ENCODE measurements at places on chromosomes 2 and 18. TPM values are rescaled to one million over a fixed set of nuclear protein-coding genes. Genes with fewer than 3 reads are reported as not detected.

- DNase-seq = no peak
These were observed 15.9 kb downstream of the GLI2 start for GRCh38 chr2:120751553-120751952.

DNA sequence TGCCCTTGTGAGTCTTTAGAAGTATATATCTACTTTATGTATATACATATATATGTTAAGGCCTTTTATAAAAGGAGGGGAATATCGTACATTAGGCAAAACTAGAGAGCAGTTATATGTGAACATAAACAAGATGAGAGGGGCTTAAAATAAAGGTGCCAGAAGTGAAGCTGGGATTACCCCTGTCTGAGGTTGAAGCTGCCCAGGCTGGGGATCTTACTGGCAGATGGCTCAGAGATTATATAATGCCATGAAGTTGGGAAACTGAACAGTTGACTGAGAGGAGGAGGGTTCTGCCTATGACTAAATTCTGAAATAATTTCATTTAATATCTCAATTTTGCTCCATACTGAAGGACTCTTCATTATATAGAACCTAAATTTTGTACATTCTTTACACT is 6.0 kb downstream of the PNO1 start:
- DNase-seq = no peak

- no peak for DNase-seq
These were observed 234.8 kb upstream of the SMAD2 start for GRCh38 chr18:48165111-48165866.

GRCh38 chr2:169891593-169892298 is 64.5 kb downstream of the UBR3 start:
- no peak for DNase-seq

DNA sequence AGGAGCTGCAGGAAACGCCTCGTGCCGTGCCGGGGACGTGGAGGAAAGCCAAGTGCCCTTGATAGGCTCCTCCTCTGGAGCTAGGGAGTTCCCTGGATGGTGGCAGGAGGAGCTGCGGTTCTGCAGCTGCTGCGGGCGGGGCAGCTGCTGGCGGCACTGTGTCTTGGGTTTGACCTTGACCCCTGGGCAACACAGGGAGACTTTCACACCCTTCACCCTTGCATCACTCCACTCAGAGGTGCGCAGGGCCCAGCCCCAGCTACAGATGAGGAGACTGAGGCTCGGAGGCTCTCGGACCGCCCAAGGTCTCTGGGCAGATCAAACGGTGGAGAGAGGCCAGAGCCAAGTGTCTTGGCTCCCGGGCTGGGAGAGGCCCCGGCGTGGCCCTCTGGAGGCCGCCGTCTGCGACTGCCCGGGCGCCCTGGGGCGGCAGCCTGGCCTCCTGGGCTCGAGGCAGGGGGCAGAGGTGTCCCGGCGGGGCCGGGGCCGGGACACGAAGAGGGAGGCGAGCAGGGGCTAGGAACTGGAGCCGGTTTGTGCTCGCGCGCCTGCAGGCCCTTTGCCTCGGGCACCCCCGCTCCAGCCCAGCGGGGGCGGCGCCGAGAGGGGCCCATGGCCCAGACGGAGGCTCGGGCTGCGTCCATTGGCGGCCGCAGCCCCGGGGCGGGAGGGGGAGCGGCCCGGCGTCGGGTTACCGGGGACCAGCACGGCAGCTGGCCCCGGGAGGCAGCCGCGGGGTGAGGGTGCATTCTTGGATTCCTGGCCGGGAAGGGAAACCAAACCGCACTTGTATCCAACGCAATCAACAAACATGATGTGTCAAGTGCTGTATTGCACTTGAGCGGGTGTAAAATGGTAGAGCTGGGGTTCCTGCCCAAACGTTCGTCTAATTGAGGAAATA is 129.6 kb upstream of the SLC1A4 start:
- DNase-seq = peak; percentile 48

DNA sequence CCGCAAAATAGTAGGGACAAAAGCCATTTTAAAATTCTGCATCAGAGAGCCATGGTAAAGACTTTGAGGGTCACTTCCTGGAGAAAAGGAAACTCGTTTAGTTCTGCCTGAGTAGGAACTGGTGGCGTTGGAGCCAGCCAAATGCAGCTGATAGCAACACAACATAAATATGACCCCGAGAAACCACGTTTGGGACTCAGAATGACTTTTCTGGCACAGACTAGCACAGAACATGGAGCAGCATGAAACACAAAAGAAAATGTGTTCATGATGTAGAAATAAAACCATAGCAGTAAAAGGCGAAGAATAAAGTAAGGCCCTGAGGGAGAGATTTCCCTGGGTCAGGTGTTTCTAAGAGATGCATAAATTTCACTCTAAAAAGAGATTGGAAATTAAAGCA is 149.2 kb upstream of the KLHL29 start:
- no peak for DNase-seq

GRCh38 chr2:137951586-137951985 is 12.7 kb upstream of the HNMT start:
- DNase-seq = no peak

DNA sequence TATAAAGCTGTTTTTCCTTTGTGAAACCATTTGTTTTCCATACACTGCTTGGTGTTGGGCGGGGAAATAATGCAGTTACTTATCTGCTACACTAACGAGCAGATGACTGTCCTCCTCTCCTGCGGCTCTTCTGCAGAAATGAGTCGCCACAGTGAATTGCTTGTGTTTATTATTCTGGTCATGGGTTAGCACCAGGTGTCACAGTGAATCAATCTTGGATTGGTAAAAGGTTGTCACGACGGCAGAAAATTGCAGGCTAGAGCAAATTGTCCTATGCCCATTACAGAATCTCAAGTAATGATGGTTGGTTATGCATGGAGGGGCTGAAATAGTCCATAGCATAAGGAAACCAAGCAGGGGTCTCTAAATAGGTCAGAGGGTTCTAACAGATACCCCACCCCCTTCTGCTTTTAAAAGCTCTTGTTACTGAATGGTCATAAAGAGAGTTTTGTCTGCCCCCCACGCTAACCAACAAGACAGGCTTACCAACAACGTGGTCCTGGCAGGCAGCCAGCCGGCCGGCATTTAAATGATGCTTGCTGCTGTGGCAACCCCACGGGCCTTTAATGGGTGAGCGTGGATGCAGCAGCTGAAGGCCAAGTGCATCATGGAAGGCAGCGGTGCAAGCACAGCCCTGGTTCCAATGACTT is 29.5 kb downstream of the RAB31 start:
- DNase-seq = no peak

- DNase-seq = no peak
These were observed 557.6 kb downstream of the SATB2 start for GRCh38 chr2:198900141-198900540.

DNA sequence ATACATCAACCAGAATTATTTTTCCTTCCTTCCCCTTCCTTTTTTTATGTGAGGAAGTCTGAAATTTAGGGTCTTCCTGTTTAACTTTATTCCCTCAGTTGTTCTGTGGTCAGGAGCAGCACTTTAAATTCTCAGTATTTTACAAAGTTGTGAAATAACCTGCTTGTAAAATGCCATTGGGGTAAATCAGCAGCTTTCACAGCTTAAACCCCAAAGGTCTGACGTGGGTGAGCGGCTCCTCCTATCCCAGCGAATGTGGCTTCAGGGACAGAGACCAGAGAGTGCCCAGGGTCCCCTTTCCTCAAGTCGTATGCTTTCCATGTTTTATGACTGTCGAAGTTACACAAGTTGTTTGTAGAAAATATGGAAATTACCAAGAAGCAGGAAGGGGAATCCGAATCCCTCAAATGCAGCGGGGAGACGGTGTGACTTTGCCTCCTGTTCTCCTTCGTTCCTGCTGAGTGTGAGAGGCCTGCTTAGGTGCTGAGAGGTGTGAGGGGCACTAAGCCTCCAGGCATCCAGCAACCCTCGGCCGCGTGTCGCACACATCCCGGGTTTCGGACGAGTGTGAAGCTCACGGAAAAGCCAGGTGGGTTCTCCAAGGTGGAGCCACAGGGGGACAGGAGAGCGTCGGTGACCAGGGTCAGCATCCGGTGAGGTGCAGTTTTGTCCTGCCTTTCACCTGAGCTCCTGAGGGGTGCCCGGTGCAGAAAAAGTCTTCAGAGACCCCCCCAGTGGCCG is 10.8 kb upstream of the KCNG2 start:
- no peak for DNase-seq

DNA sequence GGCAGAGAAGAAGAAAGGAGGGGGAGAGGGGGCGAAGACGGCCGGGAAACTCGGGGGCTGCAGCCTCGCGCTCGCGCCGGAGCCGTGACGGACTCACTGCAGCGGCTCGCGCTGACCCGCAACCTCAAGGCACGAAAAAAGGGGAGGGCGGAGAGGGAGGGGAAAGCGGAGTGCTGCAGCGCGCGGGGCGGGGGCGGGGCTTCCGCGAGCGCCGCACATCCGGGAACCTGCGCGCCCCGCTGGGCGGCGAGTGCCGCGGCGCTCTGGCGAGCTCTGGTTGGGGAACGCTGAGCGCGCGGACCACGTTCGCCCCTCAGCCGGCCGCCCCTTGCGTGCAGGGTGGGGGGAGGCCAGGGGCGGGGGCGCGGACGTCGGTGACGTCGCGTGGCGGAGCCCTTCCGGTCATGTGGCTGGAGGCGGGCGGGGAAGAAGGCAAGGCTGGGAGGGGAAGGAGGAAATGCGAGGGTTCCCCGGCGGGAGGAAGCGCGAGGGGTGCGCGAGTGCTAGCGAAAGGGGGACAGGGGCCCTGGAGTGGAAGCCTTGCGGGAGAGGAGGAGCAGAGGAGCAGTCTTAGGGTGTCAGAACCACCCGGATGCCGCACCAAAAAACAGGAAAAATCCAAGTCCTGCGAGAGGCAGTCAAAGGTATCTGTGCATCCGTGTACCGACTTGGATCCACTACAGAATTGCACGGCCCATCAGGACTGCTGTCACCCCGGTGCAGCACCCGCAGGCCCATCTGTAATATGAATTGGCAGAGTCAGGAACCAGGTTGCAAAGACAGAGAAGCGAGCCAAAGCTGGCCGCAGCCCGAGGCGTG is at the start of gene PPP3R1:
TSS of gene PPP3R1 (minus strand) at position 133 of the 819 bp plus-strand sequence. CDS start 405 bp downstream, outside the sequence.
- peak; percentile 78 for DNase-seq

DNA sequence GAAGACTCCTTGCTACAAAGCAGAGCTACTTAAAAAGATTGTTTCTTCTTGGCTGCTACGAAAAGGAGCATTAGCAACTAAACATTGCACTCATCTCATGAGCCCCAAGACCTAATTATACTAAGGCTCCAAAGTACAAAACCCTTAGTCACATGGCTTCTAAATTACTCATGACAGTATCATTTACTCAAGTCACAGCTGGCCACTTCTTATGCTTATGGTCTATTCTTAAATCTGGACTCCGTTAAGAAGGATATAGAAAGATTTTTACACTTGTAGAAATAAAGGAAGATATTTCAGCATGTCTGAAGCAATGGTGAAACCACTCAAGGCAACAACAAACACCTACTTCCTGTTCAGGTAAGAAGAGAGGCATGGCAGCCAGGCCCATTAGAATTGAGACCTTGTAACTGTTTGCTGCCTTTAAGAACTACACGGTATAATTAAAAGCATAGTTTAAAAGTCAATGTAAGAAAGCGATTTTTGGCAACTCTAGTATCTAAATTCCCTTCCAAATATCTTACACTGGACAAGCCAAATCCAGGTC is 12.7 kb downstream of the ANKRD44 start:
- no peak for DNase-seq

DNA sequence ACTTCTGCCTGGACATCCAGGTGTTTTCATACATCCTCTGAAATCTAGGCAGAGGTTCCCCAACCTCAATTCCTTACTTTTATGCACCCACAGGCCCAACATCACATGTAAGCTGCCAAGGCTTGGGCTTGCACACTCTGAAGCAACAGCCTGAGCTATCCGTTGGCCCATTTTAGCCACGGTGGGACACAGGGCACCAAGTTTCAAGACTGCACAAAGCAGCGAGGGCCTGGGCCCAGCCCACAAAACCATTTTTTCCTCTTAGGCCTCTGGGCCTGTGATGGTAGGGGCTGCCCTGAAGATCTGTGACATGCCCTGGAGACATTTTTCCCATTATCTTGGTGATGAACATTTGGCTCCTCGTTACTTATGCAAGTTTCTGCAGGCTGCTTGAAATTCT is 5.9 kb downstream of the C2orf69 start:
- no peak for DNase-seq

DNA sequence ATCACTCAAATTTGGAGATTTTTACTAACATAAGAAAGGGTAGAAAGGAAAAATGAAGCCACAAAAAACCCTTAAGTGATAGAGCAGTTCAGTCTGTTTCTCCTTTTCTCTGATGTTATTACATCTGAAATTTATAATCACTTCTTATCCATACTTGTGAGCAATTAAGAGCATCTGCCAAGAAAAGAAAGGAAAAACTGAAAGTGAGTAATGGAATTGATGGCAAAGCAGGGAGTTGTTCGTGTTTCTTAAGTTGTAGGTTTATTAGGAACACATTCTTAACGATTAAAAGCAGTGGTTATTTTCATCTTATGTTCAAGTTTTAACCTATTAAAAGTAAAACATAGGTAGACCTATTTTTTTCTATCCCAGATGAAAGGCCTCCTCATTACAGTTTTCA is 277.7 kb downstream of the RND3 start:
- DNase-seq = no peak

GRCh38 chr2:182724656-182725055 is 8.6 kb downstream of the DNAJC10 start:
- DNase-seq = no peak

DNA sequence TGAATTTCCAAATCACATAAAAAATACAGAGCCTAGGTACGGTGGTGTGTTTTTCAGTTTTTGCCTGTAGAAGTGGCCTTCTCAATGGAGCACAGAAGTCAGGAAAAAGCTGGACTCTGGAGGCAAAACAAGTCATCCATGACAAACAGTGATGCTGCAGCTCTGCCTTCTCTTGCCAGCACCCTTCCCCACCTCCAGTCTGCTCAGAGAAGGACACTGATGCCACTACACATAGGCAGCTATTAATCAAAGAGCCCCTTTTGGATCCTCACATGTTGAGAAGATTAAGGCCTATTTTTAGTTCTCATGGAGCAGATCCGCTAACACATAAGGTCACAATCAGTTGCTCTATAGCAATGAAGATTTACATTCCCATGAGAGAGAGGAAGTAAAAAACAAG is 181.6 kb upstream of the GALNT5 start:
- no peak for DNase-seq

DNA sequence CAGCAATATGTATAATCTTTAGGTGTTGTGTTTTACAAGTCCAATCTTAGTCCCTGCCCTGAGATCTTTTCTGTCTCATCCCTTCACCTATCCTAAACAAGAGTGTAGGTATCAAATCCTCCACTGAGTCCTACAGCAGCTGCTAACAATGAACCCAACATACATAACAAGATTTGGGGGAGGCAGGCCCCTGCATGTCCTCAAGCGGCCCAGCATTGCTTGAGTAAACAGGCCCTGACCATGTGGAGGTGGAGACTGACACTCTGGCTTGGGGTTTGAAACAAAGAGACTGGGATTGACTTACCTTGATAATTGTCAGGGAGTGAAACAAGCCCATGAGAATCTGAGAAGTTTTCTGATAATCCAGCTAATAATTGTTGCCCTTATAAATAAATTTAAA is 213.4 kb downstream of the STK39 start:
- no peak for DNase-seq

The CDK15 gene
- 8.3 TPM for total RNA-seq

The CARF gene
- total RNA-seq = 10.5 TPM

The CD8B2 gene
- total RNA-seq = not detected

The EN1 gene
- total RNA-seq = not detected

The SERPINB10 gene
- not detected for total RNA-seq

The IMP4 gene
- 166 TPM for total RNA-seq

The SULT1C4 gene
- 2.8 TPM for total RNA-seq

The SNTG2 gene
- total RNA-seq = 18.6 TPM

The ALK gene
- 2.0 TPM for total RNA-seq

The GBX2 gene
- total RNA-seq = not detected

Data from thoracic aorta (tissue), 2 donors.